Astrocyte of the hippocampus (primary cell): ENCODE measurements at places on chromosomes 11 and 22.

DNA sequence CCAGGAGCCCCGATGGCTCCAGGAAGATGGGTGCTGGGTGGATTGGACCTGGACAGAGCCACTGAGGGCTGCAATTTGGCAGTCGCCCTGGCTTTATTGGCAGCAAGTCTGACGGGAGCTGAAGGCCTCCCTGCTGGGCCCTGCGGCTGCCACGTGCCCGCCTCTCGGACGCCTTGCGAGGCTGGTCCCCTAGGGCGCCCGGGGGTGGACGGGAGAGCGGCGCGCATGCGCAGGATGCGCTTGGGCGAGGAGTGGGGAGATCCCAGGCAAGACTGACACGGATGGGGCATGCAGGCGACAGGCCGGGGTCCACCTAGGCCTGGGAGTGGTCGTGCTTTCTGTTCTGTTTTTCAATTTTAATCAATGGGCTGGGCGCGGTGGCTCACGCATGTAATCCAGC is 150.0 kb downstream of the ADAMTS15 start:
- DNase-seq = no peak

DNA sequence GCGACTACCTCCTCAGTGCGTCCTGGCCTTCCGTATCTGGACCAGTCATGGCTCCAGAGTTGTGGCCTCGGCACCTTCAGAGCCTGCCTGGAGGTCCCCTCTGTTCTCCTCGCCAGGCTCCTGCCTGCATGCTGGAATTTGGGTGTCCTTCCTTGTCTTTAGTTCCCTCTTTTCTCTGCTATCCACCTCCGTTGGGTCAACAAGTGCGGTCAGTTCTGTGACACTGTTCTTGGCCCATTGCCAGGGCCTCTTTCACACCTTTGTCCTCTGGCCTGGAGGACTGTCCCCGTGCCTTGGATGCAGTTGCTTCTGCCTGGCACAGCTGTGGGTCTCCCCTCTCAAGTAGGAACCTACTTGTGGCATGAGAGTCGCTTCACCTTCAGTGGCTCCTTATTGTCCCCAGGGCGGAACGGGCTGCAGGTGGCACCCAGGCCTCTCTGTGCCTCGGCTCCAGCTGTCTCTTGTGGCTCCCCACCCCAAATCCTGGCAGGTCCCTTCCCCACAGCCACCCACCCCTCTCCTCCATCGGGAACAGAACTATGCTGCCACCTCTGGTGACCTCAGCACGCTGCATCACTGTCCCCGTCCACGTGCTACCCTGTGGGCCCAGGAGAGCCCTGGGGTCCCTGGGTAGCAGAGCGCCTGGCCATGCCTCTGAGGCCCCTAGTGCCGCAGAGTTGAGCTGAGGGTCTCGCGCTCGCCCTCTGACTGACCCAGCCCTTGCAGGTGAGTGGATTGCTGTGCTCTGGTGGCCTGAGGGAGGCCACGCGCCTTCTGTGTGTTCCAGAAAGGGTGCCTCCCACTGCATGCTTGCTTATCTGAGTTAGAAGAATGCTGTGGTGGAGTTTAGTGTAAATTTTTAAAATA is 4.7 kb downstream of the DGCR8 start:
- DNase-seq = peak; percentile 26

- DNase-seq = no peak
Measured at GRCh38 chr11:74493791-74494630, 487 bp upstream of the LIPT2 start.

DNA sequence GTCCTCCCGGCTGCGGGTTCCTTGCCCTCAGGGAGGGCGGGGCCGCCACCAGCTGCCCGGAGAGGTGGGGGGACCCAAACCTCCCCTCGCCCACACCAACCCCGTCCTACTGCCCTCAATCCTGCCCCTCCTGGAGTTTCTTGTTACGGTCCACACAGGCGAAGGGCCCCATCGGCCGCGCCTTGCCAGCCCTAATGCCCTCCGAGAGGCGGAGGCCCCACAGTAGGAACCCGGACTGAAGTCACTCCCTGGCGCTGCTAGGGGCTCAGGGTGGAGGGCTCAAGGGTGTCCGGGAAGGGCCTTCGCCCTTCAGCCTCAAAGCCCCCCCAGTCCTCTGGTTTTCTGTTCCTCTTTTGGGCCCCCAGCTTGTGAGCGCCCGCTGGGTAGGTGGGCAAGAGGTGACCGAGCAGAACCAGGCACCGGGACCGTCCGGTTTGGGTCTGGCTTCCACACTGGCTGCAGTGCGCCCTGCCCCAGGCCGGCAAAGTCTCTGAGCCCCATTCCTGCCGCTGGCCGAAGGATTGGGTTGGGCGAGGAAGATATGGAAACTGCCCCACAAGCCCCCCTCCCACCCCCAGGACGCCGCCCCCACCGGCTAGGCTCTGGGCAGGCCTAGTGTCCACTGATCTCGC is 24.5 kb downstream of the DUSP8 start:
- no peak for DNase-seq

DNA sequence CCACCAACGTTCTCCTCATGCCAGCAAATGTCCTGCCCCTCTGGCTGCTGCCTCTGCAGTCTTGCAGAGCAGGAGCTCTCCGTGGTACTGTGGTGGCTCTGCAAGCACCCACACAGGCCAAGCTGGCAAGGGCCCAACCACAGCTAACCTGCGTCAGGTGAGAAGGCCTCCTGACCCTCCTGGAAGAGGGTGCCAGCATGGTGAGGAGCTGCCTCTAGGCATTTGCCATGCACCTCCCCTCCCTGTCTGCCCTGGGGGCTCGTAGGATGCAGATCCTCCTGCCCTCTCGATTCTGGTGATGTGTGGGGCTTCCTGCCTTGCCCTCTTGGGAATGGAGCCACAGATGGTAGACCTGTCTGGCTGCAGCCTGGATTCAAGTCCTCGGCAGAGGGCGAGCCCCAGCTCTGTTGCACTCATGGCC is 1408.8 kb downstream of the TBC1D22A start:
- no peak for DNase-seq

GRCh38 chr11:80849253-80849652 is 1408.4 kb upstream of the TENM4 start:
- DNase-seq = no peak

GRCh38 chr11:77198440-77198849 is 70.4 kb downstream of the MYO7A start:
- no peak for DNase-seq

DNA sequence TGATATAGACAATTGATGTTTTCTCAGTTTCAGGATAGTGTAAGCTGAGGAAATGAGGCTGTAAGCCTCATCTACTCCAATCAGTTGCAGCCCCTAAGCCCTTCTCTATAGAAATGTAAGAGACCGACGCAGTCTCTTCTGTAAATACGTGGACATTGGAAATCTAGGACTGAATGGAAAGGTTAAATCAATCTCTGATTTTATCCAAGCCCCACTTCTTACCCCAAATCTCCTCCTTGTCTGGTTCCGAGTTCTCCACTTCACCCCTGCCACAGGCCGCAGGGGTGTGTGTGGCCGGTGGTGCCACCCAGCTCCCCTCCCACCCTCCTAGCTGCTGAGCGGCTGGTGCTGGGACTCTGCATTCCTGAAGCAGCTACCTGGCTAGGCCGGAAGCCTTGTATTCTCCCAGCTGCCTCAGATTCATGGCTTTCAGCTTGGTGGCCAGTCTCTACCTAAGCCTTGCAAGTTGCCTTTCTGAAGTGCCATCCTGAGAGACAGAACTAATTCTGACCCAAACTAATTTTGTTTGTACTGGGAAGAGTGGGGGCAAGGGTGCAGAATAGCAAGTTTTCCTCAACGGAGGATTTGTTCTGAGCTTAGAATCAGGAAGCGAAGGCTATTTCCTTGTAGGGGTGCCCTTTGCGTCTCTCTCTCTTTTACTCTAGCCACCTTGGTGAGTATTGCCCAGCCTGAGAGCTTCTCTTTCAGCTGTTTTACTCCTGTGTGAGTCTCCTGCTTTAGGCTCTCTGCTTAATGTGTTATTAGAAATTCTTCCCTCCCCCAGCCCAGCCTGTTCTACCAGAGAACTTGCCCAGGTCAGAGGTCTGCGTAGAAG is 749 bp downstream of the VWA5A start:
- peak; percentile 38 for DNase-seq

- DNase-seq = no peak
Measured at GRCh38 chr11:82826526-82826925, 73.7 kb downstream of the PRCP start.

DNA sequence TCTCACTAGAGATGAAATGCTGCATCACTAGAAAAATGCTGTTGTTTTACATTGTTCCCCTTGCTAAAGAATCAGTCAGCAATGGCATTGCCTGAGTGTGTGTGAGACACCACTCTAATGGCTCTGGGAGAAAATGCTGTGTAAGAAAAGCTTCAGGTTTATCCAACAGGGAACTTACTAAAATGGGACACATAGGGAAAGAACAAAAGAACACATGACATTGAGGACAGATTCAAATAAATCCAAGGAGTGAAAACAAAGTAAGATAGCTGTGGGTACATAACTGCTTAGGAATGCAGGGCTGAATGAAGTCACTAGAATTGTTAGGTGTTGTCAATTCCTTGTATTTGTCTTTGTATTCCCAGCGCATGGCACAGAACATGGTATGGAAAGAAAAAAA is 24.2 kb downstream of the BLID start:
- peak; percentile 52 for DNase-seq

- no peak for DNase-seq
Measured at GRCh38 chr22:19097518-19097917, 24.7 kb downstream of the DGCR2 start.

DNA sequence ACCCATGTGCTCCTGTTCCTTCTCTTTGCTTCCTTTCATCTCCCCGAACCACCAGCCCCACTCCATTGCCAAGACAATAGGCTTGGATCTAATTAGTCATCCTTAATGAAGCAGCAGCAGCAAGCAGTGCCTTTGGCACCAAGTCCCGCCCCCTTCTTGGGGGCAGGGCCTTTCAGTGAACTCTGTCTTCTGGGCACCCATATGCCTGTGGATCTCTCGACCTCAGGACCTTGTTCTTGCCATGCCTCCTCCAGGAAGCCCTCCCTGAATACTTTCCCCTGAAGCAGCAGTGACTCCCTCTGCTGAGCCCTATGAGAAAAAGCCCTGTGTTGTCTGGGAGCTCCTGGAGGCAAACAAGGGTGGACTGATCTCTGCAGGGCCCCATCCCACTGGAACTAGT is 32.1 kb downstream of the ARHGEF17 start:
- no peak for DNase-seq

DNA sequence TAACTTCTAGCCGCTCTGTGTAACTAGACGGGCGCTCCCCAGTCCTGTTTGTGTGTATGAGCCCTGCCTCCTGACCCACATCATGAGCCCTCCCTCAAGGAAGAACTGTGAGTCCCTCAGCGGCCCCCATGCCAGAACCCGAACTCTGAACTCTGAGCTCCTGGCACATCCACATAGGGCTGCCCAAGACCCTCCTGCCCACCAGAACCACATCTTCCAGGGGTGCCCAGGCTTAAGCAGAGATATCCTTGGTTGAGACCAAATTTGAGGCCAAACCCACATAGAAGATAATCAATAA is 3.0 kb downstream of the TRIM29 start:
- DNase-seq = no peak

DNA sequence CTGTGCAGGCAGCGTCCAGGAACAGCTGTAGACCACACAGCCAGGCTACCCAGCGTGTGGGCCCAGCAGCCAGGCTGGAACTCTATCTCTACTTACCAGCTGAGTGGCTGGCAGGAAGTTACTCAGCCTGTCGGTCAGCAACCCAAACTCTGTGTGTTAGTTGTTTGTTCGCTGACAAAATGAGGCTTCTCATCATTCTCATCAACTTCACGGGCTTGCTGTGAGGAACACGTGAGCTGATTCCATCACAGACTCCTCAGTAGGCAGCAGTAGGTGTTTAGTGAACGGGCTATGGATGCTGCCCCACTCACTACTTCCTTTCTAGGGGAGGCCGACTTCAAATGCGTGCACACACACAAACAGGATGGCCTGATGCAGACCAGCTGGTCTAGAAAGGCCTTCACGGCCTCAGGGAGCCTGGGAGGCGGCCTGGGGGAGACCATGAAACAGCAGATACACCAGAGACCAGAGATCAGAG is 830 bp upstream of the SPDYC start:
- DNase-seq = peak; percentile 17

GRCh38 chr11:95768521-95768920 is 21.1 kb downstream of the FAM76B start:
- DNase-seq = no peak

- no peak for DNase-seq
Measured at GRCh38 chr22:43922123-43922522, 1.5 kb upstream of the PNPLA3 start.

DNA sequence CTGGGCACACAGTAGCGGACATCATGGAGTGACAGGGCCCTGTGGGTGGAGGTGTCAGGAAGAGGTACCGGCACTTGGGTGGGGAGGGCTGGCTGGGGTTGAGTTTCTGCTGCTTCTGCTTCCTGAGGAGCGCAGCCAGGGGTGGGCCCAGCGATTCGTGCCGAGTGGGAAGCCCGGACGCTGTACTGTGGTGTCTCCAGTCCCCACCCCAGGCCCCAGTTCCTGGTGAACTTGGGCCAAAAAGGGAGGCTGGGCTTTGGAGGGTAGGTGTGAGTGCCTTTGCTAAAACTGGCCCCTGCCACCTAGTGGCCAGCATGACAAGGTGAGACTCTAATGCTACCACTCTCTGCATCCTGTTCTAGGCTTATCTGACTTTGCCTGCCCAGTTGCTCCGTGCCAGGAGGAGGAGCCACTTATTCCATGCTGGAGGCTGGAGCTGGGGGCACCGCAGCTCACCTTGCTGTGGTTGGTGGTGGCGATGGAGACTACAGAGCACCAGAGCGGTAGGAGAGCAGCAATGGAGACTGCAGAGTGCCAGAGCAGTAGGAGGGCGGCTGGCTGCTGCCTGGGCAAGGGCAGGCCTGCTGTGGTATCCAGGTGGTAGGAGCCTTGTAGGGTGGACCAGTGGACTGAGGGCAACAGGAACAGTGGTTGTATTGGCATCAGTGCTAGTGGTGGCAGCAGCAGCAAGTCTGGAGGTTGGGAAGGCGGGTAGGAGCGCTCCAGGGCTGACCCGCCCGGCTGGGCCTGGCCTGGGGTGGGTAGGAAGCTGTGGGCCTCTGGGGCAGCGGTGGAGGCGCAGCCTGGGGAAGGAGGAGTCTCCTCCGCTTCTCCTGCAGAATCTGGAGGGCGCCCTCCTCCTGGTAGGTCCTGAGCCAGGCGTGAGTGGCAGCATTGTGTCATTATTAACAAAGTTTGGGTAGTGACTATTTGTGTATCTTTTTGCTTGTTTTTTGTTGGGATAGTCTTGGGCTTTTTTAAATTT is 2.2 kb upstream of the RFPL2 start:
- DNase-seq = peak; percentile 18

DNA sequence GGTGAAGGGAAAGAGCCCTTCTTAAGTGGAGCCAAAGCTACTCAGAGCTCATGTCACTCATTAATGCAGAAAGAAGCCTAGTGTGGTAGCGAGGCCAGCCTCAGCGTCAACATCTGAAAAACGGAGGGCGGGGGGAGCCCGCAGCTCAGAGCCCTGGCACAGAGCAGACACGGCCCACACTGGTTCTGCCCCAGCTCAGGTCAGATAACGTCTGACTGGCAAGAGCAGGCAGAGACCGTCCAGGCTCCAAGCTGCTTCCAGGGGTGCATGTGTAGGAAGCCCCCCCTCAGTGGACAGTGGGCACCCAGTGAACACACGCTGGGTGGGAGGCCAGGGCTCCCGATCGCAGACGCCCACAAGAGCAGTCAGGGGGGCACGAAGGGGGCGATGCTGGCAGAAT is 100.8 kb downstream of the SHANK2 start:
- no peak for DNase-seq

GRCh38 chr11:114622858-114623257 is 27.3 kb upstream of the NXPE4 start:
- DNase-seq = no peak
